Smooth muscle cell of the pulmonary artery (primary cell): ENCODE measurements at places on chromosomes 4 and X. TPM values are rescaled to one million over a fixed set of nuclear protein-coding genes. Genes with fewer than 3 reads are reported as not detected.

KLB gene
- under 0.01 and 0.07 TPM in 2 replicates for total RNA-seq

ARAF gene
- 22.9 and 23.7 TPM in 2 replicates for total RNA-seq

XK gene
- 0.13 TPM in 2 replicates for total RNA-seq

TDO2 gene
- 0.39 and 0.86 TPM in 2 replicates for total RNA-seq

WDFY3 gene
- 98.2 and 123 TPM in 2 replicates for total RNA-seq

FRG1 gene
- total RNA-seq: 9.6 and 10.5 TPM in 2 replicates

TNMD gene
- total RNA-seq: not detected in 2 replicates

GPM6B gene
- total RNA-seq: 3.3 and 16.8 TPM in 2 replicates

COL4A5 gene
- total RNA-seq: 130 and 267 TPM in 2 replicates

FHDC1 gene
- total RNA-seq: 0.20 and 0.26 TPM in 2 replicates

IL13RA2 gene
- 102 and 123 TPM in 2 replicates for total RNA-seq

CXCL6 gene
- total RNA-seq: 19.6 and 184 TPM in 2 replicates

SPANXC gene
- not detected in 2 replicates for total RNA-seq

GAGE13 gene
- total RNA-seq: not detected in 2 replicates
